Activated T-cell treated with anti-CD3 and anti-CD28 coated beads, Interleukin-2, amount 50 U/mL, for 1 hour (primary cell): ENCODE measurements at places on chromosomes 4 and X.
A peak's percentile ranks its signal among the peaks of the same experiment; 100 is the strongest.

- peak; percentile 39 for DNase-seq
Observed at GRCh38 chrX:14039344-14039743, 9.7 kb upstream of the GEMIN8 start.

- DNase-seq = no peak
Observed at GRCh38 chr4:113148925-113149324, 99.5 kb downstream of the ANK2 start.

- DNase-seq = no peak
Observed at GRCh38 chrX:101691835-101692234, 32.2 kb upstream of the ARMCX2 start.

DNA sequence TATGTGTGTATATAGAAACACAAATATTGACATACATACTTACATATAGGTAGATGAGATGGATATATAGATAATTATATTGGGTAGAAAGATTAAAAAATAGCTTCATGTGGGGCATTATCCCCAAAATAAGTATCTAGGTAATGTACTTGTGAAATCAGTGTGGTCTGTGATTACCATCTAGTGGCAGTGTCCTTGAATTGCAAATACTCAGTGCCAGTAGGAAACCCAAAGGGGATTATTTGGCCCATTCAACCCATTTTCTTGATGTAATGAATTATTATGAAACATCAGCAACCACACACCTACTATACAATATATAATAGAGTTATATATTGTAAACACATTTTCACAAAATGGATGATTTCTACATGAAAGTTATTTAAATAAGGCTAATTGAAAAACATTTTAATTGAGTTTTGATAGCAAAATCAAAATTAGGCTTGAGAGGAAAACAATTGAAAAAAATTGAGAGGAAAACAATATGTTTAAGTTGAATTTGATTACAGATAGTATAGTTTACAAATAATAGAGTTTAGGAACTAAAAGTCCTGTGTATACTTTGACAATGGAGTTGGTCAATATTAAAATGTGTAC, 389.4 kb downstream of the GALNTL6 start:
- no peak for DNase-seq

- DNase-seq = no peak
Observed at GRCh38 chrX:154019061-154019621, 561 bp downstream of the IRAK1 start.

- no peak for DNase-seq
Observed at GRCh38 chr4:89056953-89057398, at the start of gene FAM13A. TSS of gene FAM13A (minus strand) at chr4:89057185. CDS start at chr4:89056964, 221 bp downstream.

GRCh38 chr4:121698236-121698671, 1.5 kb upstream of the ANXA5 start:
- no peak for DNase-seq

DNA sequence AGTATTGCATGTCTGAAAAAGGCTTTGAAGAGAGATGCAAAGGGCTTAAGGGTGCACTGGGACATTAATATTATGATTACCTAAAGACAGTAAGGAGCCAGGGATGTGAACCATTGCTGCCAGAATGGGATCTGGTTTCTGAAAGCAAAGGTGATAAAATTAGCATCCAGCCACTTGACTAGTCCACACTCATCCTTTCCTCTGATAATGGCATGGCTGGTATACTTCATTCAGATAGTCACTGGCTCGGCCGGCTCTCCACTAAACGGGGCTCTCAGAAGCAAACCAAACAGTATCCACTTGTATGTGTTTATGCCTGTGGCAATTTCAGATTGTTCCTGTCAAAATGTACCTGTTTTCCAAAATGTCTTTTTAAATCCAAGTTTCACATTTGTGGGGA, 46.4 kb downstream of the MAMLD1 start:
- DNase-seq = no peak

- no peak for DNase-seq
Observed at GRCh38 chrX:109378281-109378680, 103.6 kb downstream of the GUCY2F start.

- no peak for DNase-seq
Observed at GRCh38 chr4:33262824-33263223, 2542.7 kb downstream of the PCDH7 start.

DNA sequence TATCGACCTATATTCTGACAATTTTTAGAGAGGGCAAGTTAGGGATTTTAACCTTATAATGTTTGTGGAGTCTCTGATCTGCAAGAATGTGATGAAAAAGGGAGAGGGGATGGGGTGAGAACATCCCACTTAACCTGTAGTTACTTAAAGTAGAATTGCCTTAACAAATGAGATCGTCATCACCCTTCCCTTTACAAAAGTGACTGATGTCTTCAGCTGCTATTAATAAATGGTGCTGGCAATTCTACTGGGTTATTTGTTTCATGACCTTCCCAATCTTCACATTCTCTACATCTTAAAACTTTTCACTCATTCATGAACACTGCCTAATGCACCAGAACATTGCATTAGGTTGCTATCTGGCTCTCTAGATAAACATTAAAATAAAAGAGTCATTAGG, 873.4 kb upstream of the LCORL start:
- DNase-seq = no peak

GRCh38 chr4:306551-306961, 1.3 kb upstream of the ZNF732 start:
- DNase-seq = no peak
